NCI-H187 treated with DMSO at 0.1 percent for 48 hours (cell line): ENCODE measurements at places on chromosomes 11 and 22.
A peak's percentile ranks its signal among the peaks of the same experiment; 100 is the strongest.

DNA sequence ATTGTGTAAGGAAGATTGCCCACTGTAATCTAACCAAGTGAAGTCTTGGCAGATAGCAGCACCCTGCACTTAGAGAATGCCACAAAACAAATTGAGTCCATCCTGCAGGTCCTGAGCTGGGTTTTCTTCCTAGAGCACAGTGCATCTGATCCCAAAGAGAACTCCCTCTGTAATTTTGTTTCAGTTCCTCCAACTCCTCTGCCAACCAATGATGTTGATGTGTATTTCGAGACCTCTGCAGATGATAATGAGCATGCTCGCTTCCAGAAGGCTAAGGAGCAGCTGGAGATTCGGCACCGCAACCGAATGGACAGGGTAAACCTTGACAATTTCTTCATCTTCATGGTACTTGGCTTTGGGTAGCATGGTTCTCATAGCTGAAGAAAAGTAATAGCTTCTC, 33.1 kb upstream of the ST14 start:
- DNase-seq: no peak

DNA sequence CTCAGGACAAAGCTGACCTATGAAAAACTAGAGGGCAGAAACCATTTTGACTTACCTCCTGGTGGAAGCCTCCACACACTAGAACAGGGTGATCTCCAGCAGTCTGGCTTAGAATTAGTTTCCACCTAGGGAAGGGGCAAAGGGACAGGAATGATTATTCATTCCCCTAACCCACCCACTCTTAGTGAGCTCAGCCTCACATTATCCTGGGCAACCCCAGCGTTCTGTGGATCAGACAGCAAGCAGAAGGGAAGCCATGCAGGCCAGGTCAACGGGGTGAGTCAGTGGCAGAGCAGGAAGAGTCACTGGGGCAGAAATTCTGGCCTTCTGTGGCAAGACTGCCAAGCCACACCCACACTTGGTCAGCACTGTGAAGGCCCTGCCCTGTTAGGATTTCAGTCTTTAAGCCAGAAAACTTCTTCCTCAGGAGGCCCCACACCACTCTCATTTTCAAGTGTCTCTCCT, 10.5 kb downstream of the NUMA1 start:
- no peak for DNase-seq

GRCh38 chr11:132549561-132549960, 982.7 kb downstream of the OPCML start:
- no peak for DNase-seq

- no peak for DNase-seq
Measured at GRCh38 chr22:28112548-28113043, 193.5 kb upstream of the PITPNB start.

- DNase-seq: no peak
Measured at GRCh38 chr11:46363455-46364005, 16.3 kb downstream of the DGKZ start.

- DNase-seq: no peak
Measured at GRCh38 chr11:71466358-71466757, 13.4 kb downstream of the NADSYN1 start.

GRCh38 chr11:70557742-70558485, 159.6 kb downstream of the CTTN start:
- no peak for DNase-seq

DNA sequence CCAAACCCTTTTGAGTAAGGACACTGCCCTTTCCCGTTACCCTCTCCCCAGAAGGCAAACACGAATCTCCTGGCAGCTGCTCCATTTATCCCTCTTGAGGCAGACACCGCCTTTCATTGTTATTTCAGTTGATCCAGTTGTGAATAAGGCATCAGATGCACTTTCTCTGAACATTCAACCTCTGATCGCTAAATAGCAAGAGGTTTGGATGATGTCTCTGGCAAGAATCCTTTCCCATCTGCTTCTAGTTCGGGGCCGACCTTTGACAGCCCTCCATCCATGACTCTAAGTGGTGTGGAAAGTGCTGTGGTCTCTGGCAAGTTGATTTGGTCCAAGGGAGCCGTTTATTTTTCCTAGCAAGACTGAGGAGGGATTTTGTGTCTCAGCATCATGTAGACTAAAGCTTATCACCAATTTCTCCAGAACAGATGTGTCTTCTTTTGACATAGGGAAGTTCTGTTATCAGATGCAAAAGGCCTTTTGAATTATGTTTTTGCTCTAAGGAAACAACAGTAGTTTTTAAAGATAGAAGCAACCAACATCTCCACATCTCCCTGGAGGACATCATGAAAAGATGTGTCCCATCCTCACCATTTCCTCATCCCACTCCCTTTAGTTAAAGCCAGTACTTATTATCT, 123.6 kb downstream of the CCDC34 start:
- peak; percentile 36 for DNase-seq

DNA sequence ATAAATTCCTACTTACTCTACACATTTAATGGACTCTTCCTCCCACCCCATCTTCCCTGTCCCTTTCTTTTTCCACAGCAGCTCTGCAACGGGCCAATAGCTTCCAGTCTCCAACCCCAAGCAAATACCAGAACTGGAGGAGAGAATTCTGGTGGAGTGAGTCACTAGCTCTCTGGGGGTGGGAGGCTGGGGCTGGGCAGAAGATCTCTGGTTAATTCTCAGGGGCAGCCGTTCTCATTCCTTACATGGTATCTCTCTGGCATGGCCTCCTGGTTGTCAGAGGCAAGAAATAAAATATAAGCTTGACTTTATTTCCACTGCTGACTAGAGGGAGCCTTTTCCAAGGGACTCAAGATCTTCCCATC, 90.4 kb upstream of the PARVA start:
- DNase-seq: no peak

GRCh38 chr22:29787371-29787980, 20.3 kb downstream of the UQCR10 start:
- DNase-seq: no peak
